Activated CD4-positive, alpha-beta T cell treated with anti-CD3 and anti-CD28 coated beads, Interleukin-2, Interleukin-6, amounts not matched to agents 100 ng/mL and 50 ng/mL, durations not matched to agents 16 hours and 8 hours (primary cell): ENCODE measurements at places on chromosomes 3 and 15.

DNA sequence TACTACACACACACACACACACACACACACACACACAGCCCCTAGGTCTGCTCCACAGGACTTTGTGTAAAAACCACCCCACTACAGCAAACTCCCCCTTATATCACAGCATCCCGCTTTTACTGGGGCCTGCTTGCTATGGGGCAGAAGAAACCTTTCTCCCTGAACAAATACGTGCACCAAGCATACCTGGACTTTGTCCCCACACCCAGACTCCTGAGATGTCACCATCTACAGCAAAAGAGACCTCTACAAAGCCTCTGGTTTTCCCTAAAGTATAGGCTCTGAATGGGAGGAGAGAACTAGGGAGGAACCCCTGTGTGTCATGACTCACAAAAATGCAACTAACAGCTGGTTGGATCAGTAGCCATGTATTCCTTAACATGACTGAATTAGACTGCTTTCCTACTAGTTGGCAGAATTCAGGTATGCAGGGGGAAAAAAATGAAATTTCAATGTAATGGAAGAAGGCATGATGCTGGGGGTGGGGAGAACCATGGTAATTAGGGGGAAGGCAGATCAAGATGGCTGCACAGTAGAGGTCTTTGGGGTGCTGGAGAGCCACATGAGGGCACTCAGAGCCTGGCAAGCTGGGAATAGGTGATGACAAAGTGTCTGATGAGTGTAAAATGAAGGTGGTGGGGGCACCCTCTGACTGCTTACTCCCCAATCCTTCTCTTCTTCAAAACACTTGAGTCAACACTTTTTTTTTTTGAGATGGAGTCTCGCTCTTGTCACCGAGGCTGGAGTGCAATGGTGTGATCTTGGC is 45.9 kb downstream of the DAPK2 start:
- no peak for DNase-seq

DNA sequence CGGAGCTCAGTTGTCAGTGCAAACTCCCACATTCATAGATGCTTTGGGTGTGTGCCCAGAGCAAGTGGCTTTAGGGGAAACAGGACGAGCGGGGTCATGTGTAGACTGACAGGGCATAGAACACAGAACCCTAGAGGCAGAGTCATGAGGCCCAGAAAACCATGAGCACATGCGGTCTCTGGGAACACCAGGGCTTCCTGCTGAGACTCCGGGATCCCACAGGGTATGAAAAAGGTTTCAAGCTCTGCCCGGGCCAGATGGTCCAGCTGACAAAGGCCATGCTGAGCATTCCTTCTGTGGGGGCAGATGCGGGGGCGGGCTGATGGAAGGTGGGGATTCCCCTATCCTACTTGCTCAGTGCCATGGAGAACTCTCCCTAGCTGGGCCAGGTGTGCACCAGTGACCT is 44.8 kb downstream of the ROPN1B start:
- no peak for DNase-seq

DNA sequence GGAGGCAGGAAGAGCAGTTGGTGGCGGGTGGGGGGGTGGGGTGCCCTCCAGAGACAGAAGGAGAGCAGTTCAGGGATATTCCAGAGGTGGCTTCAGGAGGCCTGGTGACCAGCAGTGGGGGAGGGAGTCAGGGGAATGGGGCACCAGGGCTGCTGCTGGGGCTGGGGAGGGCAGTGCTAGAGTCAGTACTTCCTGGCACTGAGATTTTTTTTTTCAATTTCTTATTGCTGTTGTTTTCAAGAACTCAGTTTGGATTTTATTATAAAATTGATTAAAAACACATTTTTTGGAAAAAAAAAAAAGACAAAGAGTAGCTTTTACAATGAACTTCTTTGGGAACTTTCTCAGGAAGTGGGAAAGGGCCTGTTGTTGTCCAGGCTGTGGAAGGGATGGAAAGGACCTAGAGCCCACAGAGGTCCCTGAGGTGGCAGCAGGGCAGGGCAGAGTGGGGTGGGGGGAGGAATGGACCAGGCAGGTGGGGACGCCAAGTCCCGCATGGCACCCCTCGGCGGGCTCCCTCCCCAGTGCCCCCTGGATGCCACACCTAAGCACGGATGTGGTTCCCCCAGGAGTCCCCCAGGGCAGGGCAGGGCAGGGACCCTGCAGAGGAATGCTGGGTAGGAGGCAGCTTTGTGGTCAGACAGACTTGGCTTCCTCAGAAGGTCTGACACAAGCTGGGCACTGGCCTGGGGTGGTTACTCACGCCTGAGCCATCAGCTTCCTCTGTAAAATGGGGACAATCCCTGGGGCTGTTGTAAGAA is 8.5 kb upstream of the ANPEP start:
- DNase-seq, result no peak

DNA sequence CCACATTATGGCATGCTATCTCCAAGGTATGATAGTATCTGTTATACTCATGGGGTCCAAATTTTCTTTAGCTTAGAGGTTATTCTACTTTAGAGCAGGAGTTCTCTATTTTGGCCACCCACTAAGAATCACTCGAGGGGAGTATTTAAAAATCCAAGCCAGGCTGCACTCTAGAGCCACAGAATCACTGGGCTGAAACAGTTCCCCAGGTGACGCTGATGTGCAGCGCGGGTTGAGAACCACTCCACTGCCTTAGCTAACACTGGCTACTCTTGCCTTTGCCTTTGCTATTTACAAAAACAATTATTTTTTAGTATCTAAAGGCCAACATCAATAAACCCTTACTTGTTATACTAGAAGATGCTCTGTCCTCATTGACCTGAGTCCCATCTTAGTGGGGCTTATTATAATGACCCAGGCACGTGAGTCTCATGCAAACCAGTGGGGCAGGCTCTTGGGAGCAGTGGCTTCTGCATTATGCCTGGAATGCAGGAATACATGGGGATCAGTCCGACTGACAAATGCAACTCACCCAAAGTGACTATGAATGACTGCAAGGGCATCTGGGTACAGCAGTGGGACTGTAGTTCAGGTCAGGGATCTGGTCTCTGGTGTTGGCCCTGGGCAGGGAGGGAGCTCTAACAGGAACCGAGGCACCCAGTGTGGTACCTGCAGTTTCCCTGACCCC is 21.7 kb upstream of the CGNL1 start:
- no peak for DNase-seq

DNA sequence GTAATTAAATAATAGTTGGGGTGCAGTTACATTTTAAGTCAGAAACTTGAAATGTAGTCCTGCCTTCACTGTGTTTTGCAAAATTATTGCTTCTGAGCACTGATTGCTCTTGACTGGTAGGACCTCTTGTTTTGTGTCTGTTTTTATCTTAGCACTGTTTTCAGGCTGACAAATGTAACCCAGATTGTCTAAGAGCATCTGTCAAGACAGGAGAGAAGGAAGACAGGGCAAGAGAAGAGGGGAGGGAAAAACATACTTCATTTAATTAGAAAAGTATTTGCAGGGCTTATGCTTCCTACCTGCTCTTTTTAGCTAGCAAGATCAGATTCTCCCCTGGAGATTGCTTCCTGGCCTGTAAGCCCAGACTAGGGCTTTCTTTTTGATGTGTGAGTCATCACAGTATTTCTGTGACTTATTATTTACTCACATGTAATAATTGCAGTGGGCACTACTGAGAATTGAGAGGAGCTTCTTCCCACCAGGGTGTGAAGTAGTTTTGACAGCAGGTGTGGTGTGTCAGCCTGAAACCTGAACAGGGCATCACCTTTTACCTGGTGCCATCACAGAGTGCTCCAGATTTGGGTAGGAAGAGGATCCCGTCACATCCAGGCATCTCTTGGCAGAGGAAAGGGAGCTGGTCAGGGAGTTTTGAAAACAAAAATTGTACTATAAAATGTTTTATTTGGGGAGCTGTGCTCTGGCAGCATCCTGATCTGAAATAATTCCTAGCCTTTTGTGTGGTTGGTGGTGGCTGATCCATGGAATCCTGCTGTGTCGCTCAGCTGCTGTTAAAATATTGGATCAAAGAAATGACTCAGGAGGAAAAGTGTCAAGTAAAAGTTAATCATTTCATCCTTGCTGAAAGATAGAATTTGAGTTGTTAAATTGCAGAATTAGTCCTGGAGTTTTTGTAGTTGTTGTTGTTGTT is 98.2 kb downstream of the TMEM108 start:
- no peak for DNase-seq

DNA sequence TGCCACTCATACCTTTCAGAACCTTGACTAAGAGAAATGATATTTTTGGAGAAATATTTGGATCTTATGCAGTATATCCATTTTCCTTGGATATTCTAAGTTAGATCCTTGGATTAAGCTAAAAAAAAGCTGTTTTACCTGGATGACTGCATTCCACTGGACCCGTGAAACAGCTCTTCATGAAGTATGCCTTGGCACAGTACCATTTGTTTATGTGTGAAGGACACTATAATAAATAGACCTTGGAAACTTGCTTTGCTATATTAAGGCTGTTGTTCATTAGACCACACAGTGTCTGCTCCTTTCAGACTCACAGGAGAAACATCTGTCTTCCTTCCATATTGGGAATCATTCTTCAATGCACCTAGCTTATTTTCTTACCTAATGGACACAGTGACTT is 651.0 kb upstream of the TGFBR2 start:
- no peak for DNase-seq

- no peak for DNase-seq
Observed at GRCh38 chr3:44175070-44175469, 66.6 kb upstream of the TOPAZ1 start.

GRCh38 chr15:46815765-46816164 is 901.5 kb upstream of the SEMA6D start:
- DNase-seq, result no peak

- no peak for DNase-seq
Observed at GRCh38 chr3:81651139-81651538, 110.3 kb downstream of the GBE1 start.

GRCh38 chr3:189340680-189341460 is 169.1 kb downstream of the TPRG1 start:
- DNase-seq, result peak; percentile 22

GRCh38 chr3:182482705-182483104 is 310.6 kb upstream of the ATP11B start:
- DNase-seq, result no peak

DNA sequence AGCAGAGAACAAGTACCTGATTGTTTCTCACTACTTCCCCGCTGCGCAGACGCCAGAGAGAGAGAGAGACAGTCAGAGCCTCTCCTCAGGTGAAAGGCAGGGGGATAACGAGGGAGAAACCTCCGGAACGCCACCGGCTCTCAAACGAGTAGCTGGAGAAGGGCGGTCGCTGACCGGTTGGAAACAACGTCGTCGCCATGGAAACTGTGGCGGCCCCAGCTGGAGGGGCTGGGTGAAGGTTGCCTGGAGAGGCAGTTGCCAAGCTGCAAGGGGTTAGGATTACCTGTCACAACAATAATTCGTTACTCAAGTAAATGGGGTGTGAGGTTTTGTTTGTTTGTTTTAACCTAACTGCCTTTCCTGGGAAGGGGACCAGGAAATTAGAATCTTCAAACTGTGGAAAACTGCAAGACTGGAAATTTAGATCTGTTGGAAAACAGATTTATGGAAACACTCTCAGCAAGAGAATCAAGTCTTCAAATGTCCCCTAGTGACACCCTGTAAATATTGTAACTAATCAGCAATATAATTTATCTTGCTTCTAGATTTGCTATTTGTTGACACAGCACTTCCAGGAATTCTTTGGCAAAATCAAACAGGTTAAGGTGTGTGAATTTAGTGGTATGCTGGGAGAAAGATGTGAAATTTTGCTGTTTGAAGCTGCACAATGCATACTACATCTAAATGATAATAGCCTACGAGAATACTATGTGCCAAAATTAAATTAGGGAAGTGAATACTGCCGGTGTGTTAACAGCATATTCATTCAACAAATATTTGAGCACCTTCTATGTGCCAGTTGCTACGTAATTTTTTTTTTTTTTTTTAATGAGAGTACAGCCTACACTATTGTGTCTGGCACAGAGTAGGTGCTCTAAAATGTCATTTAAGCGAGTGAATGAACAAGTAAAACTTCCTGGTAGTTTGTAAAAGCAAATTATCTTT is at the start of gene DNAH12:
Gene DNAH12 (minus strand): TSS at position 164 of the 945 bp plus-strand sequence. CDS start 1,474 bp downstream, outside the sequence.
- peak; percentile 17 for DNase-seq

DNA sequence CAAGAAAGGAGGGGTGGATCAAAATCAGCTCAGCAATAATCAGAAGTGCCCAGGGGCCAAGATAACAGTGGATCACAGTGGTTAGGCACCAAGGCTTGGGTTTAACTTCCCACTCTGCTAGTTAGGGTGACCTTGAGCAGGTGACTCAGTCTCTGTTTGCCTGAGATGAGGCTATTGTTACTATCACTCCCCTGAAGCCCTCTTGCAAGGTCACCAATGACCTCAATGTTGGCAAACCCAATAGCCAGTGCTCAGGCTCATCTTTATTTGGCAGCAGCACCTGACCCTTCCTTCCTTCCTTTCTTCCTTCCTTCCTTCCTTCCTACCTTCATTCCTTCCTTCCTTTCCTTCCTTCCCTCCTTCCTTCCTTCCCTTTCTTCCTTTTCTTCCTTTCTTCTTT is 102.4 kb upstream of the HACD2 start:
- DNase-seq, result no peak

- DNase-seq, result peak; percentile 13
Observed at GRCh38 chr3:64080616-64081234, 57.4 kb upstream of the PSMD6 start.

DNA sequence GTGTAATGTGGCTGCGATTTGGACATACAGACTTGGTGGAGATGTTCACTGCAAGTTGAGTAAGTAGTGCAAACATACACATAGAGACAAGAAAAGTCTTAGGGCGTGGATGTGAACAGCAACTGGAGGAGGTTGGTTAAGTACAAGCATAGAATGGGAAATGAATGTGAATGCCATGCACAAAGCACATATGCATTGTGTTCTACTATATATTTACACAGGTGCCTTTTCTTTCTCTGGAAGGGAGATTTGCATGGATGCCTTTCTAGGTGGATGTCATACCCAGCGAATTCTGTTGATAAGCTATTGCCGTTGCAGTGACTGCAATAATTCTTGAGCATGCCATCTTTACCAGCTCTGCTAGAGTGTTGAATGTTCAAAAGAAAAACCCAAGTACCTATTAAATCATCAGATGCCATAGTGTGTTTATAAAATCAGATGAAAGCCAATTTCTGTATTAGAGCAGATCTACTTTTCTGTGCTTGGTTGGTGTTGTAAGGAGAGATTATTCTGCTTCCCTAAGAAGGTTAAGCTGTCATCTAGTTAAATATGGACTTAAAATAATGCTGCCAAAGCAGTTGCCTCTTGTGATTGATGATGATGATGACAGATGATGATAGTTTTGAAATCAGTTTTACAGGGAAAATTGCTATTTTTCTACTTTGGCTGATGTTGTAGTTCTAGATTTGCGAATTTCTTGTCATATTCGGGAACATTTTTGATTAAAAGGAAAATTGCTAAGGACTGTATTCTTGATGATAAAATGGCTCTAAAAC is 148.4 kb downstream of the CNTN4 start:
- no peak for DNase-seq

DNA sequence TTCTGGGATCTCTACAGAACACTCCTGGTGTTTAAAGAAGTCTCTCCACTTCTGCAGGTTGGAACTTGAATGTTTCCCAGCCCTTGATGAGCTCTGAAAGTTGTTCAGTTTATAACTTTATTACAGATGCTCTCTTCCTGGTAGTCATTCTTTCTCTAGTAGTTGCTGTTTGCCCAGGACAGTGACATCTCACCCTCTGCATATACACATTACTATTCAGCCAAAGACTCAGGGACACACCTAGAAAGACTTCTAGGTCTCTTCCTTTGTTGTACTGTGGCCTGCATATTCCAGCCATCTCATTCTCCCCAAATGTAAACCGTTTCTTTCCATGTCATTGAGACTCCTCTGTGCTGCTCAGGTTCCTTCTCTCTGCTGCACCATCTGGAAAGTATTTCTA is 76.7 kb downstream of the MITF start:
- DNase-seq, result no peak

- no peak for DNase-seq
Observed at GRCh38 chr3:113685956-113686721, 10.3 kb downstream of the USF3 start.
